ENCODE measurements at places on chromosomes 7 and 10. TPM values are rescaled to one million over a fixed set of nuclear protein-coding genes. Genes with fewer than 3 reads are reported as not detected.

DNA sequence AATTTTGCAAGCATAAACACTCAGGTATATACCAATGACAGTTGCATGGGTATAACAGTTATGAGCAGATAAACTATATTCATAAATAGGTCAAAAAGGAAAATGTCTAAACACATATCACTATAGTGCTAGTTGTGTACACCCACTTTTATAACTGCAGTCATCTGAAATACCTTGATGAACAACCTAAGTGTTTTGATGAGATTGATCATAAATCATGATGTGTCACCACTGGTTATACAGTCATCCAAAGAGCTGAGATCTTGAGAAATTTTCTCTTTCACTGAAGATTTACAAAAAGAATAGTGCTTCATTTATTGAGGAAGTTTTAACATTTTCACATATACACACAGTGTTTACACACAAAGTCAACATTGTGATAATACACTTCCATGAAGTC is 78.6 kb upstream of the SLC25A13 start:
- no peak for DNase-seq

- DNase-seq: no peak
These were observed 62.4 kb upstream of the C10orf90 start for GRCh38 chr10:126732868-126733267.

CCDC172 gene
- not detected for total RNA-seq

TMEM270 gene
- not detected for total RNA-seq

PHYHIPL gene
- total RNA-seq: 0.27 TPM

- DNase-seq: no peak
These were observed 23.0 kb downstream of the DENND11 start for GRCh38 chr7:141679014-141679413.

HSPA12A gene
- 7.2 TPM for total RNA-seq

MRLN gene
- total RNA-seq: not detected

DNA sequence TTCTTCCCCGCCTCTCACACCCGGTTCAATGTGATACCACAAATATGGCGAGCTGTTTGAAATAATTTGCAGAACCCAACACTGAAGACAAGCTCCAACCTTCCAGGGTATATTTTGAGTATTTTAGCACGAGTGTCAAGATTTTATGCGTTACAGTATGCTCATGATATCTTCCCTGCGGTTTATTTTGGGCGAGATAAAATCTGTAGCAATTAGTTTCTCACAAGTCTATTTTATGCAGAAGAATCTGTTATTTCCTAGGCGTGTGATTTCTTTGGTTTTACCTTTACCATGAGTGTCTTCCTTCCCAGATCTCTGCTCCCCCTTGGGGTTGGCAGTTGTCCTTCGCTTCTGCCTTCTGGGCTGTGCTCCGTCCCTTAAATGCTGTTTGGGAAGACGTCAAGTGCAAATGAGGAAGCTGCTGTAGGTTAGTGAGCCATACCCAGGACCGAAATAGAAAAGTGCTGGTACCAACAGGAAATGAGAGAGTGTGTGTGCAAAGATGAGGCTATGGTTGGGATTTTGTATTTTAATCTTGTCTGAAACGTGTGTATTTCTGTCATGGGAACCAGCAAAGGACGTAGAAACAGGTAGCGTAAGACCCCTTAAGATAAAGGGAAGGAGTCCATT is 299.8 kb downstream of the KLF6 start:
- DNase-seq: no peak

CYP2E1 gene
- total RNA-seq: 0.92 TPM

PRKG1 gene
- 17.2 TPM for total RNA-seq

DNA sequence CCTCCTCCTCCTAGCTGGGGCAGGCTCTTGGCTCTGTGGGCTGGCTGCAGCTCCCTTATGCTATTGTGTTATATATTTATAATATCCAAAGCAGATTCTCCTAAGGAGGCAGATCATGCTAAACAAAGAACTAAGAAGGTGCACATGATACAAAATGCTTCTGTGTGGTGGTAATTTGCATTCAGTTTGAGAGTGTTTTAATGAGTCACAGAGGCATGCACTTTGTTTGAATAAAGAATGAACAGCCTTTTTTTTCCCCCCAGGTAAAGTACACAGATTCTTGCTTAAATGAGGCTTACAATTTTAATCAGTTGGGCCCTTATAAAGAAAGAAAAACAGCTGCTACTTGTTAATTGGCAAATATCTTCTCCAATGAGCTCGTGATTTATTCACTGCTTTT is 95.0 kb downstream of the FANK1 start:
- no peak for DNase-seq

CFAP69 gene
- 5.9 TPM for total RNA-seq

C7orf33 gene
- total RNA-seq: not detected

FBXW4 gene
- 57.5 TPM for total RNA-seq

DNA sequence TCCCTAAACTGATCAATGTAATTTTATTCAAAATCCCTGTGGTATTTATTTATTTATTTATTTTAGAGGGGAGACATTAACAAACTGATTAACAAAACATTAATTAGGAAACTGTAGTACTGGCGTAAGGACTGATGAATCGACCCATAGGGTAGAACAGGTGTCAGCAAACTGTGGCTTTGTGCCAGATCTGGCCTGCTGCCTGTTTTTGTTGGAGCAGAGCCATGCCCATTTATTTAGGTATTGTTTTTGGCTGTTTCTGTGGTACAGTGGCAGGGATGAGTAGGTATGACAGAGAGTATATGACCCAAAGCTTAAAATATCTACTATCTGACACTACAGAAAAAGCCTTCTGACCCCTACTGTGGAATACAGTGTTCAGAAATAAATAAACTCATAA is 332.5 kb upstream of the ETV1 start:
- no peak for DNase-seq

DNA sequence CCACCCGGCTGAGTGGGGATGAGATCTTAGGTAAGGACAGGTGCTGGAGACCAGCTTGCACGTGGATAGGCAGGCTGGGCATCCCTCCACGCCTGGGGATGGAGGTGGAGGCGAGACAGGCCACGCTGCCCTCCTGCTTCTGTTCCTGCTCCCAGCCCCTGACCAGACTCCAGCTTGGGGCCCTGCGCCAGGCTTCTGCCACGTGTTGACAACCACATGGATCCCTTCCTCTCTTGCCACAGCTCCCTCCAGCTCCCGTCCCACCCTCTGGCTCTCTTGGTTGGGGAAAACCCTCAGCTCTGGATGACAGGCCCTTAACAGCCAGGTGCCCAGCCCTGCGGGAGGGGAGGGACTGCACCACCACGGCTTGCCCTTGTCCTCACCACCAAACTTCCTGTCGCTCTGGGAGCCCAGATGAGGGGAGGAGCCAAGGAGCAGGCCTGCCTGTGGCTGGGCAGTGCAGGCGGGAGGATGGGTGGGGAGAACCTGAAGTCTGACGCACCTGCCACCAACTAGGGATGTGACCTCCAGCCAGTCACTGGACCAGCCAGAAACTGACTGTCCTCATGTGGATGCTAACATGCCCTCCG is 36.0 kb downstream of the KCNH2 start:
- DNase-seq: peak; percentile 73

KMT2E gene
- 119 TPM for total RNA-seq

- DNase-seq: no peak
These were observed 69.7 kb upstream of the APBB1IP start for GRCh38 chr10:26368463-26368862.

- no peak for DNase-seq
These were observed 67.3 kb downstream of the NRBF2 start for GRCh38 chr10:63200431-63200830.

HHEX gene
- total RNA-seq: 4.8 TPM

LIPF gene
- not detected for total RNA-seq
